ENCODE measurements at places on chromosomes 12 and 14.

GRCh38 chr14:100761481-100761880, 34.8 kb downstream of the DLK1 start:
- DNase-seq: peak; percentile 87

DNA sequence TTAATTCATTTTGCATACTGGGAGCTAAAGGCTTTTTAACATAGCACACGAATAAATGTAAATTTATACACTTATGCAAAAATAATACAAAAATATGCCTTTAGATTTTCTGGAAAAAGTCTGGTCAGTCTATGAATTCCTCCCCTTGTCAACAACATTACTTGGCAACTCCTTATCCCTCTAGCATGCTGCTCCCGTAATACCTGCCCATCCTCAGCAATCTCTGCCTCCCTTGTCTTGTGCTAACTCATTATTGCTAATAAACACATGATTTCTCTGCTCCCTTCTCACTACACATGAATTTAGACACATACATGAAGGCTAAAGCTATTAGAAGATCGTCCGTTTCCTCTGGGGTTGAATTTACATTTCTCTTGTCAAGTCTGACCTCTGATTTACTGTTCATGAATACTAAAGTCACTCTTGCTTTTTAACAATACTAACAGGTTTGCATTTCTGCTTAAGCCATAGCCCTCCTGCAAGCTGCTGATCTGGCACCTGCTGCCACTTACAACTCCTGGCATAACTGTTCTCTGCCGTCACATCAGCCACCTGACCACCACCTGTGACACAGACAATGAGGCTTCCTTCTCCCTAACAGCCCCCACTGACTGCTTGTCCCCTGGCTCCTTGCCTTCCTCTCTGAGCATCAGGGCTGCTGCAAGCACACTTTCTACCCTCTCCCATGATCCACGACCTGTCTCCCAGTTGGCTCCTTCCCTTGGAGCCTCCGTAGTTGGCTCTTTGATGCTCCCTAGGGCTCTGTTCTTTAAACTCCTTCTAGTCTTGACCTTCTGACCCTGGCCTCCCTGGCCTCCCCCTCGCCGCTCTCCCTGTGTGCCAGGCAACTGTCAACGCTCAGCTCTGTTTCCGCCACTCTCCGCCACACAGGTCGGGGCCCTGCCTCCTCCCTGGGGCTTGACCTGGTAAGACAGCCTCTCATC, 177.6 kb downstream of the CALM1 start:
- no peak for DNase-seq

DNA sequence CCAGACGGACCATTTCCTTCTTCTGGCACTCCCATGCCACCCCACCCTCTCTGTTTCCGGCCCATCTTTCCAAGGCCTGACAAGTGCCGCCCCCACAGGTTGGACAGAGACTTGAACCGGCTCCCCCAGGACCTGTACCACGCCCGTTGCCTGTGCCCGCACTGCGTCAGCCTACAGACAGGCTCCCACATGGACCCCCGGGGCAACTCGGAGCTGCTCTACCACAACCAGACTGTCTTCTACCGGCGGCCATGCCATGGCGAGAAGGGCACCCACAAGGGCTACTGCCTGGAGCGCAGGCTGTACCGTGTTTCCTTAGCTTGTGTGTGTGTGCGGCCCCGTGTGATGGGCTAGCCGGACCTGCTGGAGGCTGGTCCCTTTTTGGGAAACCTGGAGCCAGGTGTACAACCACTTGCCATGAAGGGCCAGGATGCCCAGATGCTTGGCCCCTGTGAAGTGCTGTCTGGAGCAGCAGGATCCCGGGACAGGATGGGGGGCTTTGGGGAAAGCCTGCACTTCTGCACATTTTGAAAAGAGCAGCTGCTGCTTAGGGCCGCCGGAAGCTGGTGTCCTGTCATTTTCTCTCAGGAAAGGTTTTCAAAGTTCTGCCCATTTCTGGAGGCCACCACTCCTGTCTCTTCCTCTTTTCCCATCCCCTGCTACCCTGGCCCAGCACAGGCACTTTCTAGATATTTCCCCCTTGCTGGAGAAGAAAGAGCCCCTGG, 1.2 kb upstream of the CMTM5 start:
- no peak for DNase-seq

GRCh38 chr14:51912112-51912786, 51.8 kb downstream of the GNG2 start:
- no peak for DNase-seq

- DNase-seq: no peak
Measured at GRCh38 chr14:32443890-32444661, 115.0 kb downstream of the AKAP6 start.

DNA sequence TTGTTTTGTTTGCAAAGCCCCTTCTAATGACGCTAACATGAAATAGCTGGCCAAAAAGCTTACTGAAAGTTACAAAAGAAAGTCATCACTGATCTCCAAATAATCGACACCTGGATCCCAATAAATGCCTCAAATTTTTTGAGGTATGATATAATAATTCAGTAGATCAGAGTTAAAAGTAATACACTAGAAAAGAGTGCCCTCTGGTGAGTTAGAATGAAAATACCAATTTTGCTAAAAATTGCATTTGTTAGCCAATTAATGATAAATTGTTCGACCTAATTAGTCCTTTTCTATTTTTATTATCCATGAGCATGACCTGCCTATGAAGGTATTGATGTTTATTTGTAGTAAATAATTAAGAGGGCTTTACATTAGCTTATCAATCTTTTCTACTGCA, 78.6 kb downstream of the CEP128 start:
- no peak for DNase-seq

- DNase-seq: no peak
Measured at GRCh38 chr14:33307691-33308251, 369.1 kb downstream of the NPAS3 start.

GRCh38 chr12:41453409-41453808, 265.3 kb downstream of the PDZRN4 start:
- no peak for DNase-seq

- no peak for DNase-seq
Measured at GRCh38 chr12:52316290-52316689, 4.9 kb downstream of the KRT83 start.

DNA sequence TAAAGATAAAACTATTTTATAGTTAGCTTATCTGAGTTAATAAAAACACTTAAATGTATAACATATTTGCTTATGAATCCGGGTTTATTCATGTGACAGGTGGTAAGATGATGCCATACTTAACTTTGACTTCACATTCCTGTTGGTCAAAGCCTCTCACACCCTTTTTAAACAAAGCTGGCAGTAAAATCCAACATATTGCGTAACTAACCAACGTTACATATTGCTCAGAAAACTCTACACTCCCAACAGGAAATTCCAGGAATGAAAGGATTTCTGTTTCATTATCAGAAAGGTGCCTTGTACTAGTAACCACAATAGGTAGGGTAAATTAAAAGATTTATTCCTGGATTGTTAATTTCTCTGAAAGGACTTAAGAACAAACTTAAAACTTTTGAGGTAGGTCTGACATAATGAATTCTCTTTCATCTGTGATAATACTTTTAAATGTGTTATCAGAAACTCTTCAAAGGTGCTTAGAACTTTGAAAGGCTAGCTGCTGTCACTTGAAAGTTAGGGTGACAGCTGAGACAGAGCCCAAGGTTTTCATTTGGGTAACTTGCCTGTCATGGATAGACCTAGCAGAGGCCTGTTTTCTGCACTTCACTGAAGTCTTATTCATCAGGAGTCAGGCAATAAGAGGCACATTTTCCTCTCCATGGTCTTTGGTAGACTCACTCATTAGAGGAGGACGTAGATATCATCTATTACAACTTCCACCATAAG, 23.8 kb upstream of the CATSPERB start:
- DNase-seq: peak; percentile 83

GRCh38 chr14:52222901-52223300, 44.6 kb upstream of the PTGDR start:
- DNase-seq: no peak

DNA sequence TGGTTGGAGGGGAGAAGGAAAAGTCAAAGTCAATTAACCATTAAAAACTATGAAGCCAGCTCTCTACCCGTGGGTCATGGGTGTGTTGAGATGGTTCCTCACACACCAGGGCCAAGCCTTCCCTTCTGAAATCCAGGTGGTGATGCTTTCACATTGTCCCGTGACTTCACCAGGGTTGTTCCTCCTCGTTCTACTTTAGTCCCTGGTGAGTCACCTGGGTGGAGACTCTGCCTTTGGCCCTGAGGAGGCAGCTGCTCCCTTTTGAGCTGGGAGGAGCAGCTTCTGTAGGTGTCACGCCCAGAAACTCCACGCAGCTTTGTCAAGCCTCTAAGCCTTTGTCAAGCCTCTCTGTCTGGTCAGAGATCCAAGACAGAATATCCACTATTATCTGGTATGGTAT, 348.3 kb downstream of the BMP4 start:
- peak; percentile 3 for DNase-seq

GRCh38 chr12:117447665-117448366, 86.4 kb upstream of the NOS1 start:
- DNase-seq: no peak

DNA sequence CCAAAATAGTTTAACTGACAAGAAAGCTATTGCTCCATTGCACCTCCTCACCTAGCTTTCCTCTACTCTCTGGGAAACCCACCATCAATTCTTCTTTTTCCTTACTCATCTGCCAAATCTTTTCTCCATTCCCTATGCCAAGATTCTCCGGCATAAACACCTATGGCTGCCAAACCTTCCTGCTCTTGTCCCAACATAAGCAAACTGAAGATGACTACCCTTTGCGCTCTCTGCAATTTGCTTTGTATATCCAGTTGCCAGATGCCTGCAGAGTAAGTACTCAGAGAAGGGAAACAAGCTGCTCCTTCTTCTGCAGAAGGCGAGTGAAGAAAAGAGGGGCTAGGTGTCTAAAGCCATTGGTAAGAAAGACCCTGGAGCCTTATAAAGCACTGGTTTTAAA, 11.5 kb downstream of the PTGER2 start:
- no peak for DNase-seq

DNA sequence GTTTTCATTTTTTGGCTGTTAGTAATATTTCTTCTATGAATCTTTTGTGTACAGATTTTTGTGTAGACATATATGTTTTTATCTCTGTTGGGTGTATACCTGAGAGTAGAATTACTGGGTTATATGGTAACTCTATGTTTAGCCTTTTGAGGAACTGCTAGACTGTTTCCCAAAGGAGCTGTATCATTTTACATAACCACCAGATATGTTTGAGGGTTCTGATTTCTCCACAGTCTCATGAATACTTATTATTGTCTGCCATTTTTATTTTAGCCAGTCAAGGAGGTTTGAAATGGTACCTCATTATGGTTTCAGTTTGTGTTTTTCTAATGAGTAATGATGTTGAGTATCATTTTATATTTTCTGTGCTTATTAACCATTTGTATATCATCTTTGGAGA, 1.9 kb downstream of the PCNX4 start:
- DNase-seq: no peak

DNA sequence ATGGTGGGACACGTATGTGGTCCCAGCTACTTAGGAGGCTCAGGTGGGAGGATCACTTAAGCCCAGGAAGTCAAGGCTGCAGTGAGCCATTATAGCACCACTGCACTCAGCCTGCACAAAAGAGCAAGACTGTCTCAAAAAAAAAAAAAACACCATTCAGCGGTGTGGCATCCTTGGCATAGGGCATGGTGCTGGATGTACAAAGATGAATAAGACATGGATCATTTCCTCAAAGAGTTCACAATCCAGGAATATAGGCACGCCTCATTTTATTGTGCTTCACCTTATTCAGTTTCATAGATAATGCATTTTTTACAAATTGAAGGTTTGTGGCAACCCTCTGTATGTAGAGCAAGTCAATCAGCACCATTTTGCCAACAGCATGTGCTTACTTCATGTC, 6.4 kb downstream of the CINP start:
- DNase-seq: no peak

- no peak for DNase-seq
Measured at GRCh38 chr12:58242796-58243630, 301.6 kb downstream of the ATP23 start.

DNA sequence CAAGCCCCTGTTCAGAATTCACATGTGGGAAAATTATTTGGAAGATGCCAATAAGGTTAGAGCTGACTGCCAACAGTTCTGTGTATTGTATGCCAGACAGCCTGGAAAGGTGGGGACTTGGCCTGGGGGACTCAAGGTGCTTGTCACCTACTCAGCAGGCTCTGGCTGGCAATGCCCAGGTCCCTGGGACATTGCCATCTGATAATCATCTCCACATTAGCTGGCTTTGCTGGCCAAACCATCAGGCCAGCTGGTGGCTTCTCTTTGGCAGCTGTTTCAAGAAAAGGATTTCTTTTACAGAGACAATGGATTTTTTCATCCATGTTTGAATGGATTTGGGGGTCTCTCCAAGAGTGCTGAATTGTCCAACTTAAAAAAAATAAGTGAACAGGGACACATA, 165.2 kb downstream of the BRMS1L start:
- DNase-seq: no peak

GRCh38 chr14:84036840-84037239, 1493.1 kb upstream of the FLRT2 start:
- DNase-seq: peak; percentile 61

DNA sequence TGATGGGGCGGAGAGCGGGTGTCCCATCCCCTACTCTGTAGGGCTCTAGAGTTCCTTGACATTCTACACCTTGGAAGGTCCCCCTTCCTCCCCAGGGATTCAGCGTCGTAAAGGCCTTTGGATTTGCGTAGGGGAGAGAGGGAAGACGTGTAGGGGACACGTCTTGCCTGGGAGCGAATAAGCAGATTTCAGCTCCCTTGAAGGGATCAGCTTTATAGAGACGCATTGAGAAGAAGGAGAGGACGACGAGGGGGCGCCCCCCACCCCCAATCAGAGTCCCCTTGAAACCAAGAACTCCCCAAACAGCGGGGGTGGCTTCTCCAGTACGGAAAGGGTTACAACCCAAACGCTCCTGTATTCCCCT, 324 bp downstream of the CALCOCO1 start:
- no peak for DNase-seq

DNA sequence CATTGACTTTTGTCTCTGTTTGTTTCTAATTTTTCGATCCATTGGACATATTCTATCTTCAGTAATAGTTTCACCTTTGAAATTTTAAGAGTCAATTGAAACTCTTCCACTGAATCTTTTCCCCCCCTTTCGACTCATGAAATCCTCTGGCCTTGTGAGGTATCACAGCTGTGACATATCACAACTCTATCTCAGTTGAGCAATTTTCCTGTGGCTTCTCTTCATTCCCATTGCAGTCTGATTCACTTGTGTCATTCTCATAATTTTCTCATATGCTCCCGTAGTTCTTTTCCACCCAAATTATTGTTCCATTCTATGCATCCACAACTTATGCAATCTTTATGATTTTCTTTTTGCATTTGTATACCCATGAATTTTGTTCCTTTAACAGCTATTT, 261.6 kb downstream of the DACT1 start:
- peak; percentile 89 for DNase-seq

DNA sequence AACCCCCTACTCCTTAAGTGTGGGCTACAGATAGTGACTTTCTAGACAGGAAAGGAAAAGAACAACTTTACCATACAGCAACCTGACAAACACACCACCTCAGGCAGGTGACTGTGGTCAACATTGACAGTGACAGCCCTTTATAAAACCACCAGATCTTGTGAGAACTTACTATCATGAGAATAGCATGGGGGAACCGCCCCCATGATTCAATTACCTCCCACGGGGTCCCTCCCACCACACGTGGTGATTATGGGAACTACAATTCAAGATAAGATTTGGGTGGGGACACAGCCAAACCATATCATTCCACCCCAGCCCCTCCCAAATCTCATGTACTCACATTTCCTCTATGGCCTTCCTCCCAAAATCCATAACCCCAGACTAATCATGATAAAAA, 16.3 kb downstream of the OR10P1 start:
- DNase-seq: no peak

GRCh38 chr12:83515306-83516026, 828.8 kb downstream of the TMTC2 start:
- no peak for DNase-seq
